ENCODE measurements at places on chromosomes 4 and X. TPM values are rescaled to one million over a fixed set of nuclear protein-coding genes. Genes with fewer than 3 reads are reported as not detected.

ANOS1 gene
- polyA plus RNA-seq: 17.6 TPM

WNK3 gene
- 5.2 TPM for polyA plus RNA-seq

EMCN gene
- 0.28 TPM for polyA plus RNA-seq

CLDN22 gene
- polyA plus RNA-seq: not detected

VCX3B gene
- polyA plus RNA-seq: not detected

MEPE gene
- not detected for polyA plus RNA-seq

PPP2R2C gene
- polyA plus RNA-seq: not detected

CFAP47 gene
- not detected for polyA plus RNA-seq
